NCI-H345 (cell line): ENCODE measurements at places on chromosomes 2 and 18.

DNA sequence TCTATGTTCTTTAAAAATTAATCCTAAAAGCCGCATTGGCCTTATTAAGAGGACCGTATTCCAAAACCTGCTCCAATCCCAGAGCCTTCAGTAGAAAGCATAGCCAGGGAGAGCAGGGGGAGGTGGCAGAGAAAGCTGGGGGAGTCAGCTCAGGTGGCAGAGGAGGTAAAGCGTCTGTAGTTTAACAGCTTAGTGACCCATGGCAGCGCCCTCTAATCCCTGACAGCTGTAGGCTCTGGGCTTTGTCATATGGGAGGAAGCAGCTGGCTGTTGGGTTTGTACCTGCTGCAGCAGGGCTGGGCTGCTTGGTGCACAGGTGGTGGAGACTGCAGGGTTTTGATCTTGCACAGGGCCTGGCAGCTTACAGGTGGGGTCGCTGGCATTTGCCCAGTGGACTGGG lies 50.6 kb downstream of the THNSL2 start:
- no peak for DNase-seq

- DNase-seq, result no peak
These were observed 806.4 kb downstream of the GALR1 start for GRCh38 chr18:78056011-78056410.

DNA sequence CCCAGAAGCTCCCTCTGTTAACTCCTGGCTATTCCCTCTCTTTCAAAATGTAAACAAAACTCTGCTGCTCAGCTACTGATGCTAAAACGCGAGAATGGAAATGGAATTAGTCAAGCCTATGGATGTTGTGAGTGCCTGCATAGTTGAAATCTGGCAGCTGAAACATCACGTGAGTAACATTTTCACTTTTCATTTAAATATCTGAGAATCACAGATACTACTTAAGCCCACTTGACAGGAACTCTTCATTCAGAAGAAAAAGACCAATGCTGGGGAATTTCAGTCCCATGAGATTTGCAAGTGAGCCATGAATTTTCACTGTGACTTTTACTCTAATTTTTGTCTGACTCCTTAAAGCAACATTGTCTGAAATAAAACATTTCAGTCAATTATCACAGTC lies 215.3 kb upstream of the SESTD1 start:
- no peak for DNase-seq

DNA sequence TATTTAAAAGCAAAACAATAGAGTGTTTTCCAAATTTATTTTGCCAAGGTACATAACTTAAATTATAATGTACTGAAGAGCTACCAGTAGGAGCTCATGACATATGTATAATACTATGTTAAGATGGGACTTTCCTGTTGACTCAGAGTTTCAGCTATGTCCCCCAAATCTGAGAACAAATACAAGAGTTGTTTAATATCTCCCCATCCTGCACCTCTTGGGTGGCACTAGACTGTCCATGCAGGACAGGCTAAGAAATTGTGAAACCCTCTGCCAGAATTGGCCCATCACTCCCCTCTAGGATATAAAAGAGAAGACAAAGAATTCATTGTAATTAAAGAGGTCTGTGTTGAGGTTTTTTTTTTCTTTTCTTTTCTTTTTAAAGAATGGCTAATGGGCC lies 21.7 kb upstream of the CTAGE1 start:
- DNase-seq, result no peak

GRCh38 chr2:10231551-10232085 lies 71.1 kb upstream of the HPCAL1 start:
- no peak for DNase-seq

DNA sequence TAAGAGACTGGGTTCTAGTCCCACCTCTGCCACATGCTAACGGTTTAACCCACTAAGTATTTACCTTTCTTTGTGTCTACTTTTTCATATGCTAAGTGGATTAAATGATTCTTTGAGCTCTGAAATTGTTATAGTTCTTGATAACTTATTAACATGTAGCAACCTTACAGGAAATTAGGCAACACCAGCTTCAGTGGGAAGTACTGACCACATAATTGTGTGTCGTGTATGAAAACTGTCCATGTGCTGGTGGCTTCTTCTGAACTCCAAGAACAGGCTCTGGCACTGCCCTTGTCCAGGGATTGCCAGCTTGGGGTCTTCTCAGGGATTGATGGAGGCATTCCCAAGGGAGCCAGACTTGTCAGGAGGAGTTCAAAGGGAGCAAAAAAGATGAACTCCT lies 427.7 kb downstream of the TGIF1 start:
- DNase-seq, result no peak

GRCh38 chr2:221312634-221313033 lies 259.5 kb downstream of the EPHA4 start:
- DNase-seq, result no peak

DNA sequence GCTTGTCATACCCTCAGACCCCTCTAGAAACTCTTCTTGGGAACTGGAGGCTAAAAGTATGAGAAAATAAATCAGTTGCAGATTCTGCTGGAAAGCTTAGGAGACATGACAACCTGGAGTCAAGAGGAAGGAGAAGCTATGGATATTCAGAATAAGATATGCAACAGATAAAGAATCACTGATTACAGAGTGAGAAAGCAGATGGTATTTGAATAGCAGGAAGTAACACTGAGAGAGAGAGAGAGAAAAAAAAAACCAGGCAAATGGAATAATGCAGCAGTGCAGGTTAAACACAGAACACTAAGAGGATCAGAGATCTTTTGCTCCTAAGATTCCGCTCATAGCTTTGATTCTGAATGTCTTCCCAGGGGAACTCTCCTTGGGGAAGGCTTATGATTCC lies 1284.1 kb upstream of the NXPH2 start:
- DNase-seq, result no peak

DNA sequence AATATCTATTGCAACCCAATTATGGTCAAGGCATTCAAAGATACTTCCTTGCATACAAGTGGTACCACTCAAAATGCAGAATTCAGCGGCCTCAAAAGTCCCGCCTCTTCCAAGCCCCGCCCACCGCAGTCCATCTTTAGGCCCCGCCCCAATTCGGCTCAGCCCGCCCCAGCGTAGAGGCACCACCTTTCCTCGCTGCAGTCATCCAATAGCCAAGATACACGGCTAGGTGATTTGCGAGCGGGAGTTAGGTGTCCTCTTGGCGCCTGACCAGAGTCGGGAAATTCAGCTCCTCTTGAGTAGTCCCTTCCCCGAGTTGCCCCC lies 431 bp upstream of the SEC11C start:
- peak; percentile 93 for DNase-seq

- peak; percentile 32 for DNase-seq
These were observed 103.3 kb downstream of the MDH1 start for GRCh38 chr2:63692002-63692606.
